ENCODE measurements at places on chromosomes 7 and 10.

GRCh38 chr10:11255796-11256444 is 238.2 kb downstream of the CELF2 start:
- no peak for DNase-seq

- DNase-seq, result no peak
These were observed 86.3 kb downstream of the ALOX5 start for GRCh38 chr10:45460235-45460878.

- no peak for DNase-seq
These were observed 202.1 kb downstream of the COBL start for GRCh38 chr7:51114501-51114900.

DNA sequence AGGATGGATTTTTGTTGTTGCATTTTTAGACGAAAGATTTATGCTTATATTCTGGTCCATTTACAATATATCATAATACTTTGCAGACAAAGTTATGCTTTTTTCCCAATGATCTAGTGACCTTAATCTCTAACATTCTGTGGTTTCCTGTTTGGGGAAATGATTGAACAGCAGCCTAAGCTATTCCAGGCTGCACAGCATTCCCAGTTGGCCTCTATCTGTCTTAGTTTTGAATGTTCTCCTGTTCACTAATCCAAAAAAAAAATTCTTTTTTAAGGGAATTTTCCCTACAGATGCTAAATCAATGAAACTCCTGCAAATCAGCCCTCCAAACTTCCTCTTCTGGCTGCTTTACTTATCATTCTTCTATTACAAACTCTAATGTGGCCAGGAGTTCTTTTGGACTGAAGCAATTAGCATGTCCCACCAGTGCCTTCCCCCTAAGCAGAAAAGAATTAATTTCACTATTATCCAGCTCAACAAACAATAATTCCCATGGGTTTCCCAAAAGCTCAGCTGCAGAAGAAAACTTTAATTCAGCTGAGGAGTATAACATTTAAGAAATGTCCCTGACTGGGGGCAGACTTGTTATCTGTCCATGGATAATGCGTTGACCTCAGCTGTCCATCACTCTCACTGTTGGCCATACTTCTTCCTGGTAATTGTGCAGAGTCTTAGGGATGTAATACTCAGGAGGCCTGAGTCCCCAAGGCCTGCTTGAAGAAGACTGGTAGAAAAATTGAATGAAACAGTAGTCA is 81.9 kb upstream of the TRIL start:
- DNase-seq, result no peak

GRCh38 chr10:11516431-11516746 is 95.1 kb downstream of the USP6NL start:
- no peak for DNase-seq
